Upper lobe of left lung (tissue), 6 donors: ENCODE measurements at places on chromosomes 11 and 22. TPM values are rescaled to one million over a fixed set of nuclear protein-coding genes. Genes with fewer than 3 reads are reported as not detected.

OR51B4 gene
- not detected for total RNA-seq

GRCh38 chr11:92776676-92777075 is 192.8 kb upstream of the MTNR1B start:
- no peak for DNase-seq
- H3K27me3 ChIP-seq: no peaks in the 10 kb centered on the region
- H3K36me3 ChIP-seq: no peaks in the 10 kb centered on the region
- H3K4me3 ChIP-seq: no peak overlapping the region
- no peaks in the 10 kb centered on the region for H3K4me1 ChIP-seq

PHLDA2 gene
- not detected for total RNA-seq

GRCh38 chr22:24432059-24432853 is 4.9 kb downstream of the ADORA2A start:
- no peaks in the 10 kb centered on the region for H3K27me3 ChIP-seq
- peaks cover 6% of the 10 kb centered on the region for H3K36me3 ChIP-seq
- no peak overlapping the region for H3K4me3 ChIP-seq

RAB3IL1 gene
- total RNA-seq: 9.1 TPM

CRYAB gene
- total RNA-seq: 33.7 TPM

ARHGAP32 gene
- 51.3 TPM for total RNA-seq
